ENCODE measurements at places on chromosomes 7 and 10.
A peak's percentile ranks its signal among the peaks of the same experiment; 100 is the strongest.

DNA sequence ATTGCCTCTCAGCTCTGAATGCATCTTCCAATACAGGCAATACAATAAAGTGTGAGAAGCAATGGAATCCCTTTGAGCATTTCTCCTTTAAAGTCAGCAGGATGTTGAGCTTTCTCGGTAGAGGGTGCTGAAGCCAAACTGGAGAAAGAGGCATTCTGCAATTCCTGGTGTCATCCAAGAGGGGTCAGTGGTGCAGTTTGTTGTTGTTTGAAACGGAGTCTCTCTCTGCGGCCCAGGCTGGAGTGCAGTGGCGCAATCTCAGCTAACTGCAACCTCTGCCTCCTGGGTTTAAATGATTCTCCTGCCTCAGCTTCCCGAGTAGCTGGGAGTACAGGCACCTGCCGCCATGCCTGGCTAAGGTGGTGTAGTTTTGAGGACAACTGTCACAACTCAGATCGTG is 486.5 kb downstream of the CALN1 start:
- DNase-seq = no peak

GRCh38 chr7:130141161-130141883 is 63.9 kb downstream of the TMEM209 start:
- DNase-seq = peak; percentile 52

DNA sequence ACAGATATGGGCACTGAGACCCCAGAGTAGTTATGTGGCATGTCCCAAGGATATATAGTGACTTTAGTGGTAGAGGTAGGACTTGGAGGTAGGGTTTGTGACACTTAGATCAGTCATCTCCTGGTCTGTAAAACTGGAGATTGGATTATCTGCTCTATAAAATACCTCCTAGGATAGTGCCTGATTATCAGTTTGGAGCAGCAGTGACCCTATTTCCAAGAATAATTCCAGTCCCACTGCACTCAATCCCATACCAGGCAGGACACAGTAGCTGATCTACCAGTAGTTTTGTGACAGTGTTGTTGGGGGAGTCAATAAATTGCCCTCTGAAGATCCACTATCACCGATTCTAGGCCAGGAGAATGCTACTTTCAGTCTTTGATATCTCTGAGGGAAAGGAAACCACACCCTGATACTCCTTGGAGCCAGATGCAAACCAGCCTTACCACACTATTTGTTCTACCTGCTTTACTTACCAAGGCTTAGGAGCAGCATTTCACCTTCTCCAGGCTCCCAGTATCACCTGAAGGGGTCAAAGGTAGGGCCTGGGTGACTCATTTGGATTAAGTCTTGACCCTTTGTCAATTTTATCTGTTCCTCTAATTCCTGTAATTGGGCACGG is 30.6 kb downstream of the KMT2E start:
- no peak for DNase-seq

- no peak for DNase-seq
These were observed 12.0 kb upstream of the BMPER start for GRCh38 chr7:33893377-33893776.

- DNase-seq = no peak
These were observed 66.6 kb downstream of the VWDE start for GRCh38 chr7:12337095-12337494.

- DNase-seq = no peak
These were observed 333.3 kb downstream of the PRPF18 start for GRCh38 chr10:13920031-13920430.

DNA sequence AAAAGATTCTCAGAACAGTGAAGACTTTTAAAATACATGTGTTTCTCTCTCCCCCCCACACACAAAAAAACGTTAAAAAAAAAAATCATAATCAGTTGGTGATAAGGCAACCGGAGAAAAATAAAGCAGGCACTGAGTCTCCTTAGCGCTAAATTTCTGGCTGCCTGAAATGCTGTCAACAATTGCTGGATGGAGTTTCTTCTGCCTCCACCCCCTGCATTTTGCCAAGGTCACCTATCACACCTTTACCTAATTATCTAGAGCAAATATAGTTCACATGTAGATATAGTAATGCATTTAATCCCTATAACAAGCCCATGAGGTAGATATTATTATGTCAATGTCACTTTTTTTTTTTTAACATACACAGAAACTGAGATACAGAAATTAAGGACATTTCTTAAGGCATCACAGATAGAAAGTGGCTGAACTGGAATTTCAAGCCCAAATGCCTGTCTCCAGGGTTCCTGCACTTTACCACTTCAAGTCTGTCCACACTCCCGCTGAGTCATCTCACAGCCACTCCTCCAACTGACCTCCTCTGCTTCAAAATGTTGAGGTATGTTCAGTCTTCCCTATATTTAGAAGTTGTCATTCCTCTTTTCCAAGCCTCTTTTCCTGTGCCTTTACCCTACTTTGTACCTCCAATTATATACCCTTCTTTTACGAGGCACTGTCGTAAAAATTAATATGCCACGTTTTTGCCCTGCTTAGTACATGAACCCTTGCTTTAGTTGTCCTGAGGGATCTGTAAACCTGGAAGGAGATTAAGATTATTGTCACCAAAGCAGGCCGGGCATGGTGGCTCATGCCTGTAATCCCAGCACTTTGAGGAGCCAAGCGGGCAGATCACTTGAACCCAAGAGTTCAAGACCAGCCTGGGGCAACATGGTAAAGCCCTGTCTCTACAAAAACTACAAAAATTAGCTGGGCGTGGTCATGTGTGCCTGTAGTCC is 72.8 kb upstream of the MPP7 start:
- no peak for DNase-seq

GRCh38 chr10:105596749-105597148 is 955.7 kb downstream of the SORCS3 start:
- DNase-seq = no peak

DNA sequence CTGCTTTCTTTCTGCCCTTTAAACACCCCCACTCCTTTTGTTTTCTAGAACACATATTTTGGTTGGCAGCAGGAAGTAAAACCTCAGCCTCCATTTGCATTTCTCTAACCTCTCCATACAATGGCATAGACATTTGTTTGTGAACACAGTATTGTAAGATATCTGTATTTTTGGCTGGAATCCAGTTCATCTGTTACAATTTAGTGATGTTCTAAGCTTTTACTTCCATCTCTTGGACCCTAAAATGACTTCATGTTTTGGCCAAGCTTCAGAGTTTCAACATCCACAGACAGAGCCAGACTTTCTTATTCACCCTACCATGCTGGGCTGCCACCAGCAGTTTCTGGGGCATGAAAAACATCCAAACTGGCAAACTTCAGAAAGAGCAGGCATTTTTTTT is 21.1 kb upstream of the AUTS2 start:
- no peak for DNase-seq

- DNase-seq = no peak
These were observed 155.2 kb downstream of the ARID5B start for GRCh38 chr10:62056698-62057097.

GRCh38 chr7:19051767-19052375 is 65.6 kb downstream of the TWIST1 start:
- DNase-seq = peak; percentile 21

GRCh38 chr7:12674861-12675260 is 12.6 kb upstream of the ARL4A start:
- DNase-seq = no peak

GRCh38 chr7:102191556-102192379 is 94.9 kb upstream of the SH2B2 start:
- DNase-seq = no peak

GRCh38 chr10:132298038-132298881 is 9.5 kb downstream of the STK32C start:
- no peak for DNase-seq

DNA sequence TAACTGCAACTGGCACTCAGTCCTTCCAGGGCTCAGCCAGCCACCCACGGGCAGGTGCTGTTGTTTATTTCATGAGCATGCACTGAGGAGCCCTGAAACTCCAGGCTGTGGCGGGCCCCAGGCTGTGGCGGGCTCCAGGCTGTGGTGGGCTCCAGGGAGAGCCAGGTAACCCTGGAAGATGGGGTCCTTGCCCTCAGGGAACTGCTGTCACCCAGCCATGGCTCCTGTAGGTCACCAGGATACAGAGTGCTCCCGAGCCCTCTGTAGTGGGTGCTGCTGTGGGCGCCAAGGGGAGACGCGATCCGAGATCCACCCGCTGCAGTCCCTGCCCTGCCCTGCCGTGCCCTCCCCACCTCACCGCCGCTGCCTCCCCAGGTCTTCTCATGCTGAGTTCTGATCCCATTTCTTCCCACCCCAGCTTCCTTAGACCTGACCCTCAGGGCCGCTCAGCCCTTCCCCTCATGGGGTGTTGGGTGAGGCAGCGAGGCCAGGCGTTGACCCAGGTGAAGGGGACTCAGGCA is 29.6 kb downstream of the LRRC27 start:
- DNase-seq = no peak

GRCh38 chr7:22406715-22407114 is 49.8 kb upstream of the RAPGEF5 start:
- no peak for DNase-seq

DNA sequence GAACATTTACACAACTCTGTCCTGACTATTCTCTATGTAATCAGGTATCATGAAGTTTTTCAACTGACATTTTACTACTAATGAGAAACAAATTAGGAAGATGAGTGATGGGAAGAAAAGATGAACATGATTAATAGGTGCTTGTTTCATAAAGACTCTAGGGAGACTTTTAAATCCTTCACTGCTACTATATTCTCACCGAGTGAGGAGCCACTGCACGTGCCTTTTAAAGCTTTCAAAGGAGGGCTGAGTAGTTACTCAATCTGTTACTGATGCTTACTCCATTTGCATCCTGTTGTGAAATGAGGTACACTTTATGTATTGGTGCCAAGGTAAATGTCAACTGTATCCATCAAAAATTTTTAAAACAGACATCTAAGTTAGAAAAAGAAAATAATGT is 1.3 kb upstream of the COMMD3 start:
- no peak for DNase-seq

- DNase-seq = no peak
These were observed 71.4 kb upstream of the MSRB2 start for GRCh38 chr10:23024002-23024401.

DNA sequence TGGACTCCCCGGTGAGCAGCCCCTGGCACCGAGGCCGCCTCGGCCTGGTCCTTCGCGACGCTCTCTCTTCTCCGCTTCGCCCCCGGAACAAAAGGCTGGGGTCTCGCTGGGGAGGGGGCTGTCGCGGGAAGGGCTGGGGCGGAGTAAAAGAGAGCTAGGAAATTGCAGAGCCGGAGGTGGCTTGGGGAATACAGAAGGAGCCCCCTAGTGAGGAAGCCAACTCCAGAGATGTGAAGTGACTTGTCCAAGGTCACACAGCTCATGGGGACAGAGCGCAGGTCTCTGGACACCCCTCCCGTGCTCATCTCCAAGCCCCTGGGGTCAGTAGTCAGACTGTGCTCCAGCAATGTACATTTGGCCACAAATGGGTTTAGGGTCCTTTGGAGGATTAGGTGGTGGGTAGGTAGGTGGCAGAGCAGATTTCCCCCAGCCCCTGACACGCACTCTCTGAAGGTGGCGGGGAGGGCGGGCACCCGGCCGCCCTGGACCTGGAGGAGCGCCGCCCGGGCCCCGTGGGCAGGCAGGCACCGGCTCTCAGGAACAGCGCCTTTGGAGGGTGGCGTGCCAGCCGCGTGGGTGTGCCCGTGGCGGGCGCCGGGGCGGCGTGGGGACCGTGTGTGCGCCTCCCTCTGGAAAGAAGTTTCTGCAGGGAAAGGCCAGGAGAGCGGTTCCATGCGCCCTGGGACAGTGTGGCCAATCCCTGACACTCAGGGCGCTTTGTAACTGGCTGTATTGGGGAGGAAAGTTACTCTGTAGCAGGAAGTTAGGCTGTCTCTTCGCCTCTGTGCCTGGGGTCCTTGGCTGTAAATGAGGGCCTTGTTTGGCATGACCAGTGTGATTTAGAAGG is 910 bp downstream of the WIPF3 start:
- DNase-seq = no peak

DNA sequence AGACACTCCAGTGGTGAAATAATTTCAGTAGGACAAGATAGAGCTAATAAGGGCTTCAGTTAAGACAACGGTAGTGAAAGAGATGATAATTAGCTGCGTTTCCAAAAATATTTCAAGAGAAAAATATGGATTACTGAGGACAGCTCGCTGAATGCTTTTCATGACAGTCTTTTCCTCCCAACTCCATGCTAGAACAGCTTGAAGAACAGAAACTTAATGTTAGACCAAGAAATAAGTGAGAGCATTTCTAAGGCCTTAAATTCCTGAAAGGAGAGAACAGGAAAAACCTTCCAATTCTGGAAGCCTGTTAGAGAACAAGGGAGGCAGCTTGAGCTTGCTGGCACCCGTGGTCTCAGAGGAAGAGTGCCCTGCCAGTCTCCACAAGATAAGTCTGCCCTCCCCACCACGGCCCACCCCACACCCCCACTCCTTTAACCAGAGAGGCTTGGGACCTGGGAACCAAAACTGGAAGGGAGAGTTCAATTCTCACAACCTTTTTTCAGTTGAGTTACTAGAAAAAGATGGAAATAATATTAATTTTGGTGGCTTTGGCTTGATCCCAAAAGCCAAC is 1148.0 kb upstream of the CELF2 start:
- DNase-seq = no peak

GRCh38 chr7:3162289-3162688 is 118.6 kb upstream of the CARD11 start:
- no peak for DNase-seq

DNA sequence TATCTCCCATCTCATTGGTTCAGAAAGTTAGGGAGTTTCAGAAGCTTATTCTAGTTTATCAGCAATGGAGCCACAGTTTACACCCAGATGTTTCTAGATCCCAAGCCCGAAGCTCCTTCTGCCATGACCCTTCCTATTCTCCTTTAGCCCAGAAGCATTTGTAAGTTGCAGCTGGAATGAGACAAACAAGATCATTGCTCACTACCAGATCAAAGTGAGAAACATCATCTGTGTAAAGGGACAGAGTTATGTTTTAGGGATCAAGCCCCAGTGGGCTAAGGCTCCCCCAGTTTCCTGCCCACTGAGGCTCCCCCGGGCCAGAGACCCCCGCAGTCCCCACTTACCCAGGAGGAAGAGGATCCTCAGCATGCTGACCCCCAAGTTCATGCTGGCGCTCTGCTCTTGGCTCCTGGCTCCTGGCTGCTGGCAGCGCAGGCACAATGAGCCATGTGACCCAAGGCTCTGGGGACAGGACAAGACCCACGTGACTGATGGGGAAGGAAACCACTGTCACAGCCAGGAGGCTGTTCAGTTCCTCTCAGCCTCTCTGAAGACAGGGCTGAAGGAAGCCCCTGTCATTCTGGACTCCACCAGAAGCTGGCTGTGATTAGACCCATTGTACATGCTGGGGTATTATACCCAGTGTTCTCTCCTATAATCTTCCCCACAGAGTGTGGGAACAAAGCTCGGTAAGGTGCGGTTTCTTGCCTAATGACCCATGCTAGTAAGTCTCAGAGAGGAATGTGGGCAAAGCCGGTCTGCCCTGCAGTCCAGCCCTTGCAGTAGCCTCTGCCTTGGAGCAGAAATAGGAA is at the start of gene TMEM273:
TMEM273 (minus strand) TSS at position 442 of the 812 bp plus-strand sequence; CDS start at position 387, 55 bp downstream.
- DNase-seq = peak; percentile 57

- no peak for DNase-seq
These were observed 33.8 kb downstream of the PFKFB3 start for GRCh38 chr10:6236349-6237198.

- DNase-seq = no peak
These were observed 52.7 kb downstream of the HIPK2 start for GRCh38 chr7:139725077-139725476.

- peak; percentile 76 for DNase-seq
These were observed at the start of gene CDK6 for GRCh38 chr7:92836489-92836999. CDK6 (minus strand) TSS chr7:92836573; CDS start chr7:92833323, 3,250 bp downstream.

GRCh38 chr7:90007001-90007654 is 147.1 kb upstream of the STEAP1 start:
- no peak for DNase-seq

GRCh38 chr10:4029866-4030265 is 244.9 kb upstream of the KLF6 start:
- no peak for DNase-seq

Measured in activated CD4-positive, alpha-beta T cell treated with anti-CD3 and anti-CD28 coated beads, Interleukin-2, amount 50 U/mL, for 48 hours (primary cell).